ENCODE measurements at places on chromosomes 2 and 18.

DNA sequence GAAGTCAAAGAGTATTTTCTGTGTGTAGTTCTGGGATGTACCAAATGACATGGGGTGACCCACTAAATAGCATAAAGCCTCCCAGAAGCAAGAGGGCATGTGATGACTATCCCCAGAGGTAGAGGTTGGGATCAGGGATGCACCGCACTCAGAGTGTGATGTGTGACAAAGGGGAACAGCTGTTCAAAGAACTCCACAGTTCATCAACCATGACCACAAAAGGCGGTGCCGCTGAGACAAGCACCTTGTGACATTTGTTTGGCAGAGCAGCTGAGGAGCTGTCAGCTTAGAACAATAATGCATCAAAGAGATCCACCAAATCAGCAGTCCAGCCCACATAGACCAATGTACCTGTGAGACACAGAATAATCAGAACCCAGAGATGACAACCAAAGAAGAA, 81.3 kb downstream of the VWC2L start:
- no peak for DNase-seq

- no peak for DNase-seq
Observed at GRCh38 chr2:217429981-217430500, 570.2 kb upstream of the TNP1 start.

- DNase-seq = no peak
Observed at GRCh38 chr18:79064228-79064627, 5.0 kb upstream of the ATP9B start.

- no peak for DNase-seq
Observed at GRCh38 chr2:143192106-143192505, 62.9 kb downstream of the ARHGAP15 start.
